Stimulated activated CD8-positive, alpha-beta memory T cell treated with anti-CD3 and anti-CD28 coated beads, Interleukin-4, amount 100 ng/mL, for 1 hour (primary cell): ENCODE measurements at places on chromosomes 1 and 21.

DNA sequence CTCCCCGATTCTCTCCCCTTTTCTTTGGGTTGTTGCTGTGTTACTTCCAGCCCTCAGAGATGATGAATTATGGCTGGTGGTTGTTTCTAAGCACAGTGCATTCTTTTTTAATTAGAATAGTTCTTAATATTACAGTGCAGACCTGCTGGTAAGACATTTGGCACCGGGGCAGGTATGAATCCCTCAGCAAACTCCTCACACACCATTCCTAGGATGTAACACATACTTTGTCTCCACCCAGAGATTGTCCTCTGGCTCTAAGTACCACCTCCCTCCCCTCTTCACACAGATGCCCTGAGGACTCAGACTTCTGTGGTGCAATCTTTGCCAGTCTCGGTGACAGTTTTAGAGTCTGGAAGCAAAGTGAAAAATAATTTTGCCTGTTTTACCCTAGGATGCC, 143.1 kb downstream of the HLX start:
- no peak for DNase-seq

GRCh38 chr1:200628223-200628881, 7.8 kb upstream of the KIF14 start:
- DNase-seq = no peak

DNA sequence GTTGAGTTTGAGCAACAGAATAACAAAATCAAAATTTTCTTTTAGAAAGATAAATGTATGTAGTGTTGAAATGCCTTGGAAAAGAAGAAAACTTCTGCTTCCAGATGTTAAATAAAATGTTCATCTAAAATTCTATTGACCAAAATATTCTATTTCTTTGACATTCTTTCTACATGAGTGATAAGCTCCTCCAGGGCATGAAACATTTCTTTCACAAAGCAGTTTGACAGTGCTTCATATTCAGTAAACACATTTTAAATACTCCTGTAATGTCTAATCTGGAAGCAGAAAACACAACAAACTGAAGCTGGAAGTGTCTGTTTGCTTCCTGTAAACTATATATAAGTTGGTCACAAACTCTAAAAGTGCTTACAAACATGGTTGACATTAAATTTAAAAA, 61.5 kb downstream of the RGS21 start:
- DNase-seq = no peak

GRCh38 chr21:42747746-42748351, 94.4 kb downstream of the PDE9A start:
- no peak for DNase-seq

GRCh38 chr1:231508941-231509340, 19.5 kb upstream of the TSNAX start:
- no peak for DNase-seq

DNA sequence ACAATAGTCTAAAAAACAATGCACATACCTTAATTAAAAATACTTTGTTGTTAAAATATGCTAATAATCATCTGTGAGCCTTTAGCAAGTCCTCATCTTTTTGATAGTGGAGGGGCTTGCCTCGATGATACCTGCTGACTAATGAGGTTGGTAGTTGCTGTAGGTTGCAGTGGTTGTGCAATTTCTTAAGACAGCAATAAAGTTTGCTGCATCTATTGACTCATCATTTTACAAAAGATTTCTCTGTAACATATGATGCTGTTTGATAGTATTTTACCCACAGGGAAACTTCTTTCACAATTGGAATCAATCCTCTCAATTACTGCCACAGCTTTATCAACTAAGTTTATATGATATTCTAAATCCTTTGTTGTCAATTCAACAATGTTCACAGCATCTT, 7.6 kb downstream of the C1orf87 start:
- no peak for DNase-seq

DNA sequence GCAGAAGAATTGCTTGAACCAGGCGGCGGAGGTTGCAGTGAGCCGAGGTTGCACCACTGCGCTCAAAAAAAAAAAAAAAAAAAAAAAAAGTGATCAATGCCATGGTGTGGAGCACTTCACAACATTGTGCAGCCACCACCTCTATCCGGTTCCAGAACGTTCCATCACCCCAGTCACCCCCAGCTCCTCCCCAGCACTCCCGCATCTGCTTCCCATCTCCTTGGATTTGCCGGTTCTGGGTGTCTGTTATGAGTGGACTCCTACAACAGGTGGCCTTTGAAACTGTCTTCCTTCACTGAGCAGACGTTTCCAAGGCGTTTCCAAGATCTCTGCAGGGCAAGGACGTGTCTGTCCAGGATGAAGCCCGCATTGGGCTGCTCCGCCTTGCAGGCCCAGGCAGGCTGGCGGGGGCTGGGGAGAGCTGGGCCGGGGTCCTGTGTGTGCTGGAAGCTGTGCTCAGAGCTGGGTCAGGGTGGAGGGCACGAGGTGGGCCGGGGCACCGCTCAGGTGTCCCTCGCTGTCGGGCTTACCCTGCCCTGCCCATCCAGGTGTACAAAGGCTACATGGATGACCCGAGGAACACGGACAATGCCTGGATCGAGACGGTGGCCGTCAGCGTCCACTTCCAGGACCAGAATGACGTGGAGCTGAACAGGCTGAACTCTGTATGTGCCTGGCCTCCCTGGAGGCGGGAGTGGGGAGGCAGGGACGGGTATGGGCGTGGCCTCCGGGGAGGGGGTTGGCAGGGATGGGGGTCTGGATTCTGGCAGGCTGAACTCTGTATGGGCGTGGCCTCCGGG, 14.9 kb upstream of the LRRC3 start:
- DNase-seq = no peak

DNA sequence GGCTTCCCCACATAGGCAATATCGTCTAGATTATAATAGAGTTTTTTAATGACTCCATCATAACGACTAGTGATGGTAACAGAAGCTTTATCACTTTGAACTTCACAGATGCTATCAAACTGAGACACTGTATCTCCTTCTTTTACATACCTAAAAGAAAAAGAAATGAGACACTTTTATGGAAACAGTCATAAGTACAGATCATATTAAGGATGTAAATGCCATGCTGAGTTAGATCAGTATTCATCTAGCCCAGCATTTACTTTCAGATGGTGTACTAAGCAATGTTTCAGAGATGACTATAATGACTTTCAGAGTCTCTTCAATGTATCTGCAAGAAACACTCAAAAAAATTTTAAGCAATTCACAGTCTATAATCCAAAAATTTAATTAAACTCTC, 18.9 kb downstream of the DBT start:
- no peak for DNase-seq

- DNase-seq = no peak
These were observed 93.6 kb upstream of the ACTRT2 start for GRCh38 chr1:2927393-2928360.

GRCh38 chr1:28601696-28602095, 9.6 kb downstream of the RAB42 start:
- no peak for DNase-seq

DNA sequence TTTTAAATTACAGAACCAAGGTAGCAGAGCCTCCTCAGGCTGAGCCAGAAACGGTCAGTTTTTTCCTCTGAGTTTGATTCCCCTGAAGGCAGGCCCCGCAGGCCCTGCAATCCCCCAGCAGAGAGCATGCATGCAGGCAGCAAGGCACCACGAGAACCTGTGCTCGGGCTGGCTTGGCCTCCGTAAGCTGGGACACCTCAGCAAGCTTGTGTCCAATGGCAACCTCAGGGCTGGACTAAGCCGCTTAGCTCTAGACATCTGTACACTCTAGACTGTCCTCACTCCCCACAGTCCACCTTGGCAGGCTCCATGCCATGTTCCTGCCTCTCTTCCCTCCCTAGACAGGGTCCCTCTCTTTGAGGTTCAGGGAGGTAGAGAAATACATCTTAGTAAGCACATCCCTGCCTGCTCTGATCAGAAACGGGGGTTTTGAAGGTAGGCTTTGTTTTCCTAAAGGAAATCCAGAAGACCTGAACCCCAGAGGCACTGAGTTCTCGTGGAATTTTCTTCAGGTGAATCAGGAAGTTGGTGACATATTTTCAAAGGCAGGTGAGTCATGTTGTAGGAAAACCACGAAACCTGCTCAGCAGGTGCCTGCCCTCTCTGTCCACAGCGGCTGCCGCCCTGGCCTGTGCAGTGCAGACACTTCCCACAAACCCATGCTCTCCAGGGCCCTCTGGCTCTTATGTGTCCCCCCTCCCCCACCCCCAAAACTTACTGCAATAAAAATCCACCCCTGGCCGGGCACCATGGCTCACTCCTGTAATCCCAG, 7.0 kb downstream of the TMEM63A start:
- no peak for DNase-seq

DNA sequence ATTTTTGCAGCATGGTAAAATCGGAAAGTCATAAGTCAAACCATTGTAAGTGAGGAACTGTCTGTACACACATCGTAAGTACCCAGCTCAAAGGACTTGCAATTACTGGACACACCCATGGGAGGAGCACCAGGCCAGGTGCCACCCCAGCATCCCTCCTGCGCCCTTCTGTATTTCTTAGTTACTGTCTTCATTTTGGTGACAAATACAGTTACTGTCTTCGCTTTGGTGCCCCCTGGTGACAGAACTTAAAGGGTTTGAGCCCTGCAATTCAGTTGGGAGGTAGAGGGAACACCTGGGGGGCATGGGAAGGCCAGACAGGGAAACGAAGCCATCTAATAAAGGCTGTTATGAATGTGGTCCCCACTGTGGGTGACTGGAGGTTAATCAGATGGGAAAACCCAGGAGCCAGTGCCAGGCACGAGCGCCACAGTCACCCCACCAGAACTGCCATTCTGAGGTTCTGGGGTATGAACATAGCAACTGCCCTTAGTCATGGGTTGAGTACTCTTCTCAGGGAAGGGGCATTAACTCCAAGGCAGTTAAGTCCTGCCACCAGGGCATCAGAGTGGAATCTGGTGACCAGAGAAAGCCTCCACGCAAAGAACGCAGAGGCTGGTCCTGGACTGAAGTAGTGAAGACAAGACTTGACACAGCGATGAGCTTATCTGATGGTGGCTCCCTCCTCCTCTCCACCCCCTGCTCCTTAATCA, 612.9 kb downstream of the PTPRU start:
- DNase-seq = no peak

DNA sequence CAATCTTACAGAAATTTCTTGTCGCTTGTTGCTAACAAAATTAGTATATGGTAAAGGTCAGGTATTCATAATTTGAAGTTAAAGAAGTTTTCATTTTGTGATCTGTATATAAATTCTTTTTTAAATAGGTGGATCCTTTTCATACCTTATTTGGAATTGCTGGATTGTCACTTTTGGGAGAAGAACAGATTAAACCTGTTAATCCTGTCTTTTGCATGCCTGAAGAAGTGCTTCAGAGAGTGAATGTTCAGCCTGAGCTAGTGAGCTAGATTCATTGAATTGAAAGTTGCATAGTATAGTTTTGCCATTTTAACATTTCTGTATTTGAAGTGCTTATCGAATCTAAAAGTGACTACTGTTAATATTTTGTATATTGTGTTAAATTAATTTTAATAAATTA, 2.3 kb upstream of the MSH4 start:
- DNase-seq = no peak

GRCh38 chr1:20361805-20362381, 71.2 kb downstream of the VWA5B1 start:
- peak; percentile 6 for DNase-seq

DNA sequence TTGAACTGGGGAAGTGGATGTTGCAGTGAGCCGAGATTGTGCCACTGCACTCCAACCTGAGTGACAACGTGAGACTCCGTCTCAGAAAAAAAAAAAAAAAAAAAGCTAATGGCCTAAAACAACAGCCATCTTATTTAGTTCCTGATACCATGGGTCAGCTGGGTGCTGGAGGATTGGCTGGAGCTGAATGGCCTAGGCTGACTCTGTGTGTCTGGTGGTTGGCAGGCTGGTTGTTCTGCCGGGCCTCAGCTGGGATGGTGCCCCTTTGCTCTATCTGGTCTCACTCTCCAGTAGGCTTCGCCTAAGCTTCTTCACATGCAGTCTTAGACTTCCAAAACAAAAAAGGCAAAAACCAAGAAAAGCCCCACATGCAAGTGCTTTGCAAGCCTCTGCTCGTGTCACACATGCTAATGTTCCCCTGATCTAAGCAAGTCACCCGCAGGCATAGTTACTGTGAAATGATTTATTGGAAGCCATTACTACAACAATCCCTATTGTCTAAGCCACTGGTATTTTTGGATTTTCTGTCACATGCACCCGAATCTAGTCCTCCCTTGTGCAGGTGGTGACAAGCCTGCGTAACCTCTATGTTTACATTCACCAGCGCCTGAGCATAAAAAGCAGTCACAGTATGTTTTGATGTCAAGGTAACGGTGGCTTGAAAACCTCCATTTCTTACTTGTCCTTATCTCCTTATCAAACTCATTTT, 39.6 kb upstream of the KANK4 start:
- DNase-seq = no peak

- DNase-seq = no peak
These were observed 431 bp downstream of the EEIG2 start for GRCh38 chr1:108560189-108560873.

DNA sequence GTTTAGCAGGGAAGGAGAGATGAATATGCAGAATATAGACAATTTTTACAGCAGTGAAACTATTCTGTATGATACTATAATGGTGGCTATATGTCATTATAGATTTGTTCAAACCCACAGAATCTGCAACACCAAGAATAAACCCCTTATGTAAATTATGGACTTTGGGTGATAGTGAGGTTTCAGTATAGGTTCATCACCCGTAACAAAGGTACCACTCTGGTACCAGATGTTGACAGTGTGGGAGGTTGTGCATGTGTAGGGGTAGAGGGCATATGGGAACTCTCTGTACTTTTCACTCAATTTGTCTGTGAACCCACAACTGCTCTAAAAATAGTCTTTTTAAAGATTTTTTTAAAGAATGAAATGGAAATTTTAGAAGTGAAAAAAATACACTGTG, 29.9 kb upstream of the PRDX6 start:
- DNase-seq = no peak

DNA sequence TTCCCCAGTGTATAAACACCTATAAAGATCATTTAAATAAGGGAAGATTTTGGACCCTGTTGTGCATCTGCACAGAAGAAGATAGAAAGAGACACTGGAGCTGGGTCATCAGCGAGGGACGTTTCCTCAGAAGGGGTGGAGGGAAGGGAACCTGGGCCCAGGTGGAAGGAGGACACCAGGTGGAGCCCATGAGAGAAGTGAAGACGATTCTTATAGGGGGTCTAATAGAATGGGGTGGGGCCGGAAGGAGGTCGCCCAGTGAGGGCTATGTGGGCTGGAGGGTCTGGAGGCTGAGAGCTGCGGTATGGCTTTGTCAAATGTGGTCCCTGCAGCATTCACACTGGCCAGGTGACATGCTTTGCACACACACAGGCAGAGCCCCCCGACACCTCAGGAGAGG, 13.7 kb downstream of the KIRREL1 start:
- no peak for DNase-seq

GRCh38 chr21:24590261-24590660, 1017.0 kb downstream of the MRPL39 start:
- DNase-seq = no peak

DNA sequence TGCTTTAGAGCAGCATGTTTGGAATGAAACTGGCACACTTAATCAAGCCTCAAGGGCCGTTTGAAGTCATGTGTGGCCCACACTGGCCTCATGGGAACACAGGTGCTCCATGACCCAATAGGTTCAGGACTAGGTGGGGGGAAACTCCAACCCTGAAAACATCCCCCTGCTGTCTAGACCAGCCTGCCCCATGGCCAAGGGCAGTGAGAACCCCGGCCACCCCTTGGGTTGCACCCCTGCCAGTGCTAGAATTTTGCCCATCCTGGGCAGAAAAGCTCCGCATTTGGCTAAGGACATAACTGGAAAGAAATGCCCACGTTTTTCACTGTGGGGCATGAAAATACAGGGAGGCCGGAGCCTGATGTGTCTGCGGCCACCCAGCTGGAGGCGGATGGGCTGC, 6.1 kb upstream of the PTGER3 start:
- DNase-seq = no peak

- DNase-seq = no peak
These were observed 218.0 kb upstream of the GALNT2 start for GRCh38 chr1:229848752-229849677.
